ENCODE measurements at places on chromosomes 6 and 20.

DNA sequence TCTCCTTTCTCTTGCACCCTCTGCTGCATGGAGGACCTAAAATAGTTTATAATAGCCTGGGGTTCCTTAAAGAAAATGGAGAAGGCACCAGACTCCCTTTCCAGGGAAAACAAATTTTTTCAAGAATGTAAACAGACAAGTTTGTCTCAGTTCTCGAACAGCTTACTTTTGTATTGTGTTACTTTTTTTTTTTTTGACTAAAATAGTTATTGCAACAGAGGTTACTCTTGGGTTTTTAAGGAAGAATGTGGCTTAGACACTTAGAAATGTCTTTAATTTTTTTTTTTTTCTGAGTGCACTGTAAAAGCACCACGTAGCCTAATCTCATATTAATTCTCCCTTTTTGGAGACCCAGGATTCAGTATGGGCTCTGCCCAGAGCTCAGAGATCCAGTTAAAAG, 148.7 kb upstream of the CARMIL1 start:
- DNase-seq, result no peak

DNA sequence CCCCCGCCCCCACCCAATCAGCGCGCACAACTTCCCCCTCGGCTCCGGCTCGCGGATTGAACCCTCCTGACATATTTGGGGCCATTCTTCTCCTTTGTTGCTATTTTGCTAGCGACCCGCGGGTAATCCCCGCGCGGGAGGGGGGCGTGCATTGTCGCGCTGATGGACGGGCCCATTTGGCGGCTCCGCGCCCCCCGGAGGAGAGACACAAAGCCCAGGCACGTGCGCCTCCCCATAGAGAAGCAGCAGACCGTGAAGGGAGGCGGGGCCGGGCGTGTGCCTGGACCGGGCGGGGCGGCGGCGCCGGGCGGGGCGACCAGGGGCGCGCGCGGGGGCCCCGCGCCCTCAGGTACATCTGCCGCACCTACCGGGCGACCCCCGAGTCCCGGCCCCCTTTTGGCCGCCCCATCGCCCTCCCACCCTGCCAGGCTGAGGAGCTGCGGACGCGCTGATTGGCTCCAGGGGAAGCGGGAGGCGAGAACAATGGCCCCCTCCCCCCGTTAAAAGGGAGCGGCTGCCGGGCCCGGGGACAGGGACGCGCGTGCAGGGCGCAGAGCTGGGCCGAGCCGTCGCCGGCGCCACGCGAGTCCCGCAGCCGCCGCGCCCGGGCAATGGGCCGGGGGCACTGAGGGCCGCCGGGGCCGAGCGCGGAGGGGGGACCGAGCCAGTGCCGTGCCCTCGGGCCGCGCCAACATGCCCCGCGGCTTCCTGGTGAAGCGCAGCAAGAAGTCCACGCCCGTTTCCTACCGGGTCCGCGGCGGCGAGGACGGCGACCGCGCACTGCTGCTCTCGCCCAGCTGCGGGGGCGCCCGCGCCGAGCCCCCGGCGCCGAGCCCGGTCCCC, at the start of gene INSM1:
TSS of gene INSM1 (plus strand) at position 530 of the 843 bp plus-strand sequence. CDS start at position 694, 164 bp downstream.
- no peak for DNase-seq

DNA sequence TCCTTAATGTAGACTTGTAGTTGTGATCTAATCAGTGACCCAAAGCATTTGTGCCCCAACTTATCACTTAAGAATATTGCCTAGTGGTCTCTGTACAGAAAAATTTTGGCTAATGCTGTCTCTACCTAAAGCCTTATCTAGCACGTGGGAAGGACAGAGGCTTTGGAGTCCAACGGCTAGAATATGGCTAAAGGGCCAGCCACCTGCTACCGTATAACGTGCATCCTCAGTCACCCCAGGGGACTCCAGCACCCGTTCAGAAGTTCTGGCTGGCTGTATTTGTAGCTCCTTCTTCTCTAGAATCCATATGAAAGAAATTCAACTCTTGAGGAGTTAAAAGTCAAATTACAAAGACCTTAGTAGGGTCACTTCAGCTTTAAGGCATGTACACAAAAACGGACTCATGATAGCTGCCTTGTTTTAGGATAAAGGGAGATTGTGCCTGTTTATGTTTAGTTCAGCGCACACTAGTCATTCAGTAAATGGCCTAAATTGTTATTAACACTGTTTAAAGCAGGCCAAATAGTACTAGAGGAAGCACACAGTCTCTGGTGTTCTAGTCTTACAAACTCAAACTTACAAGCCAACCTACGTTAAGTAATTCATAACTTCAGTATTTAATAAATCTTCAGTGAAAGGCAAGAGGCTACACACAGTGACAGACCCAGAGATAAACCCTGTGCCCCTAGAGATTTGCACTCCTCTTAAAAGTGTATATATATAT, 407.5 kb upstream of the PLCB4 start:
- no peak for DNase-seq

GRCh38 chr20:42986143-42986773, 203.4 kb downstream of the PTPRT start:
- DNase-seq, result no peak

DNA sequence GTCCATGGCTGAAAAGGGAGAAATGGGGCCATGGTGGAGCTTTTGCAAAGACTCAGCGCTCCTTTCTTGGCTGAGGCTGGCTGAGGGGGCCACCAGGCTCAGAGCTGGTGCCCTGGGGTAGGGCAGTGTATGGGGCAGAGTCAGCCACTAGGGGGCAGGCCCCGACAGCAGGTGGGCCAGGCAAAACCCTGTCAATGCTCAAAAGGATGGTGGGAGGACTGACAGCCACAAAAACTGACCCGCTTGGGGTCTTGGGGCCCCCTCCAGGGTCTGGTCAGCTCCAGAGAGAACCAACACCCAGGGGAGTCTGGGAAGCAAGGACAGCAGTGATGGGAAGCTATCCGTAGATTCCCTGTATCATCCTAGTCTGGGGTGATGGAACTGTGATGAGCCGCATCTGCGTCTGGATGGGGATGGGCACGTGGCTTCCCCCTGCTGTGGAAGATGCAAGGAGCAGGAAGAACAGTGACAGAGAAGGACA, 306.9 kb downstream of the DHX35 start:
- DNase-seq, result no peak

DNA sequence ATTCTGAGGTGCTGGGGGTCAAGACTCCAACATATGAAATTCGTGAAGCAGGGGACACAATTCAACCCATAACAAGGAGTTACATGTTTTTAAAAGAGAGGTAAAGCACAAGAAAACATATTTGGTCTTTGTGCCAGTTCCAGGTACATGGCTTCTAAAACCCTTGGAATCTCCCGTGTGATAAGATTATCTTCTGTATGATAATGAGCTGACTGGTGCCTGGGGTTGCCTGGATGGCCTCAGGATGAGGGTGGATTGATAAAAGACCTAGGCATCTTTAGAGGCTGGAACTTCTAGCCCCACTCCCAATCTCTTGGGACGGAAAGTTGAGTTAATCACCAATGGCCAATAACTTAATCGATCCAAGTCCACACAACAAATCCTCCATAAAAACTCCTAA, 87.0 kb downstream of the FAM217A start:
- no peak for DNase-seq

GRCh38 chr6:128712898-128713297, 170.0 kb upstream of the LAMA2 start:
- no peak for DNase-seq

DNA sequence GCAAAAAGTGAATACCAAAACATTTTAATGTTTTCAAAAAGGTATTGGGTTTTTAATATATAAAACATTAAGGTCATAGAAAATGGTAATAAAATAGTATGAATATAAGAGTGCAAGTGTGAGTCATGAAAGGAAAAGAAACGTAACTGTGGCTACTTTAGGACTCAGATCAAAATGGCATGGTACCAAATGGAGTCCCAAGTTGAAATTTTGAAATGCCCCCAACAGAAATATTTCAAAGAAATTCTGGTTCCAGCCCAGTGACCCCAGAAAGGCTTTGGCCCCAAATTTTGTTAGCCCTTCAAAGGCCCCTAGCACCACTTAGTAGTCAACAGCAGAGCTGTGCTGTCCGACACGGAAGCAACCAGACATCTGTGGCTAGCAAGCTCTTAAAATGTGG, 6.0 kb downstream of the COL12A1 start:
- DNase-seq, result no peak

GRCh38 chr6:15462717-15463525, 199.9 kb downstream of the DTNBP1 start:
- no peak for DNase-seq

GRCh38 chr6:43192911-43193310, 10.9 kb downstream of the CUL9 start:
- DNase-seq, result no peak

DNA sequence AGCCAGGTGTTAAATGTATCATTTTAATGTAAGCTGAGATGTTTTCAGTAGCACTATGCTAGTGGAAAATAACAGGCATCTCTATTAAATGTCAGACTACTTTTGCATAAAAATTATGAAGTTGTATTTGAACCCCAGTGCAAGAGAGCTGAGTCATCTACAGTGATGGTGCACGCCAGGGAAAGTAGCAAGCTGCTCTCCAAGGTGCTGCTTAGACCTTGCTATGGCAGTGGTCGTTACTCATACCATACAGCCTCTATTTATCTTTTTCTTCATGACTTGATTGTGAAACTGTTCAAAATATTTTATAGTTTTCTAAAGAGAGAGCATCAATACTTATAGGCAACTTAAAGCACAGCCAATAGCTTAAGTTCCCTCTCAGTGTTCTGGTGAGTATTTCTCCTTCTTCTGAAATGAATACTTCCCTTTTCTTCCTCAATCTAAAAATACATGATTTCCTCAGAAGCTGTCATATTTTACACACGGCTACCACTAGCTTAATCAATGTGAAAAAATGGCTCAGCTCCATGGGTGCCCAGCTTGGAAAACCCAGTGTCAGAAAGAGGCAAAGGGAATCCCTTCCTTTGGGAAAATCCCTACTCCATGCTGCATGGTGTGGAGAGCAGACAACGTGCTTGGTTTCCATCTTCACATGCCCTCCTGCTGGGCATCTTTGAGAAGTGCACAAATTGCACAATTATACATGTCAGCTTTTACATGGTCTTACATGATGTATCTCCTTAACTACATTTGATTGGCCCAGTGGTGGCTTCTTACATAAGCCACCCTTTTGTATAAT, 105.6 kb downstream of the ELOVL4 start:
- no peak for DNase-seq

- DNase-seq, result no peak
These were observed 104.9 kb downstream of the FYN start for GRCh38 chr6:111768431-111768770.

- no peak for DNase-seq
These were observed 150.8 kb upstream of the TAB2 start for GRCh38 chr6:149166747-149167146.

- no peak for DNase-seq
These were observed 220.7 kb upstream of the CITED2 start for GRCh38 chr6:139595183-139595582.

DNA sequence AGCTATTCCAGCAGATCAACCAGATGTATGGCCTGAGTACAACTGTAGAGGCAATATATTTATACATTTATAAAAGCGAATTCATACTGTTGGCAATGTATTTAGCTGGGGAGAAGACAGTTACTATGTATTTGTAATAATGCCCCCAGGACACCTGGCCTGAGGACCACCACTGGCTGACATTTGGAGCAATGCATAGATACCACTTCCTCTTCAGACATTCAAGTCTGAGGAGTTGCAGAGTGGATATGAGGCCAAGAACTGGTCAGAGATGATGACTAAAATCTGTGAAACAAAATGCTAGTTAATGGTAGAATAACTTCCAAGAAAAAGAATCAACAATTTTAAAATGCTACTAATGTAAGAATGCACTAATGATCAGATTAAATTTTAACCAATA, 462.3 kb downstream of the CDC5L start:
- no peak for DNase-seq

DNA sequence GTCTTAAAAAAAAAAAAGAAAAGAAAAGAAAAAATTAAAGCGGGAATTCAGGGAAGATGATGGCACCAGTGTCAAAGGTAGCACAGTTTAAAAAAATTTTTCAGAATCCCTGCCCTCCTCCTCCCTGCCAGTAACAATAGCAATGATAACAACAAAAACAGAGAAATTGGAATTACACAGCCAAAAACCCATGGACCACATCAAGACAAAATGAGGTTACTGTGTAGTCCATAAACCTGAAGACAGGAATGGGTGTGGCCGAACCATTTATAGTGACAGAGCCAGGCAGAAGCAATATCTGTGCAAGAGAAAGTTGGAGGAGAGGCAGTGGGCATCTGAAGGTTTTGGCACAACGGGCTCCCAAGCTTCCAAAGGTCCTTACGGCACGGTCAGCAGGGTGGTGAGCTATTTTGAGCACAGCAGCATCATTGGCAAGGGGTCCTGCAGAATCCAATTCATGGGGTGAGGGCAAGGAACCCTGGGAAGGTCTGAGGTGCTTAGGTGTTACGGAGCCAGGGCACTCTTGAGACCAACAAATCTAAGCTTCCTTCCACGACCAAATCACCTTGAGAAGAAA, 202.3 kb downstream of the GMPR start:
- DNase-seq, result no peak

DNA sequence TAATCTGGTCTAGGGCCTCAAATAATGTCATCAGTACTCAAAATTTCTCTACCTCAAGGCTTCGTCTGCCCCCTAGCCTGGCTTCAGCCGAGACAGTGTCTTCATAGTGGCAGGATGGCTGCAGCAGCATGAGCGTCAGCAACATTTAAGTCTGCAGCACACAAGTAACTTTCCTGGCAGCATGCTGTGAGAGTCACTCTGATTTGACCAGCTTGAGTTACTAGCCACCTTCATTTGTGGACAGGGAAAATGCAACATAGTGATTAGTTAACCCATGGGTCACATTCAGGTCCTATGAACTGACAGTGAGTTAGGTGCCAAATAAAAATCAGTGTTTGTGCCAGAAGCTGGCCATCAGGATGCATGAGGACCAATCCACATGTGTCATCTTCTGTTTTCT, 209.9 kb upstream of the SLC35B3 start:
- no peak for DNase-seq

DNA sequence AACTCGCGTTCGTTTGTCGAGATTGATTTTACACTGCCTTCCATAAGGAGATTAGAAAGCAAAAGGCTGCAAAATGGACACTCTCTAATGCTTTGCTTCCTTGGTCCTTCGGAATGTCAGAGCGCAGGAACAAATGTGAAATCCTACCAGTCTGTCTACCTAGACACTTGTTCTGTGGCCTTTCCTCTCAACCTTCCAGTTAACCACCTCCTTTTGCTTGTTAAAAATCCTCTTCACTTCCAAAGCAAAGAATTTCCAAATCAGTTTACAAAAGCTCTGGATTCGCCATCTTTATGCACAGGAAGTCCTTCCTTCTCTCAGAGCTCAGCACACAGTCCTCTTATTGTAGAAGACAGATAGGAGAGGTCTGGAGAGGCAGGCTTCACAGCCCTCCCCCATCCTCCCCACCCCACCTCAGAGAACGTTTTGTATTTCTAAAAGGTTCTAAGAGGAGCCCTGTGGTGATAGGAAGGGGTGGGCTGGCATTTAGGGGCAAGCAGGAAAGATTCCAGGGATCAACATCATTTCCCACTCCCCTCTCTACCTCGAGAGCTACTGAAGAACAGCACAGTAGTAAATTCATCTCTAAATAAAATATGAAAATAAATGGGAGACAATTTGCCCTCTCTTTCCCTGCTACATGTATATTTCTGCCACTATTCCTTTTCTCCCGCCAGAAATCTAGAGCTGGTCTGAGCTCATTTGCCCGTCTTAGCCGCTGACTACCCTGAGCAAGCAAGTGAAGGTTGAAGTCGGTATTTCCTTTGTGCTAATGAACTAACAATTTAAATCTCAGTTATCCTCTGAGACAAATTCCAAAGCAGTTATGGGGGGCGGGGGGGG, 18.9 kb downstream of the TFAP2A start:
- no peak for DNase-seq

- no peak for DNase-seq
These were observed 468 bp downstream of the TRDN start for GRCh38 chr6:123636282-123636681.
